ENCODE measurements at places on chromosomes 7 and 10.

DNA sequence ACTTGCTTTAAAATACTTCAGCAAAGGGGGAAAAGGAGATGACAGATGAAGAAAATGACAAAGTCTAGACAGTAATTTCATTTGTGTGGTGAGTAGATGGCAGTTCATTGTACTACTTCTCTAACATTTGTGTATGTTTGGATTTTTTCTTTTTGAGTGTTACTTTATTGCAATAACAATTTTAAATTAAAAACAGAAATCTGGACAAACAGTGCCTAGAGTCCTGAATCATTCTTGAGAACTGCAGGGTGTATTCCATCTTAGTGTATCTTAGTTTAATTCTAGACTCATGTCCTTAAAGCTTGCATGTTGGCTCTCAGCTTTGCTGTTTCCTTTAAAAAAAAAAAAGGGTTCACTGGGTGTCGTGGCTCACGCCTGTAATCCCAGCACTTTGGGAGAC, 31.1 kb downstream of the HOXA1 start:
- no peak for DNase-seq

GRCh38 chr7:45709168-45710042, 135.2 kb downstream of the ADCY1 start:
- no peak for DNase-seq

DNA sequence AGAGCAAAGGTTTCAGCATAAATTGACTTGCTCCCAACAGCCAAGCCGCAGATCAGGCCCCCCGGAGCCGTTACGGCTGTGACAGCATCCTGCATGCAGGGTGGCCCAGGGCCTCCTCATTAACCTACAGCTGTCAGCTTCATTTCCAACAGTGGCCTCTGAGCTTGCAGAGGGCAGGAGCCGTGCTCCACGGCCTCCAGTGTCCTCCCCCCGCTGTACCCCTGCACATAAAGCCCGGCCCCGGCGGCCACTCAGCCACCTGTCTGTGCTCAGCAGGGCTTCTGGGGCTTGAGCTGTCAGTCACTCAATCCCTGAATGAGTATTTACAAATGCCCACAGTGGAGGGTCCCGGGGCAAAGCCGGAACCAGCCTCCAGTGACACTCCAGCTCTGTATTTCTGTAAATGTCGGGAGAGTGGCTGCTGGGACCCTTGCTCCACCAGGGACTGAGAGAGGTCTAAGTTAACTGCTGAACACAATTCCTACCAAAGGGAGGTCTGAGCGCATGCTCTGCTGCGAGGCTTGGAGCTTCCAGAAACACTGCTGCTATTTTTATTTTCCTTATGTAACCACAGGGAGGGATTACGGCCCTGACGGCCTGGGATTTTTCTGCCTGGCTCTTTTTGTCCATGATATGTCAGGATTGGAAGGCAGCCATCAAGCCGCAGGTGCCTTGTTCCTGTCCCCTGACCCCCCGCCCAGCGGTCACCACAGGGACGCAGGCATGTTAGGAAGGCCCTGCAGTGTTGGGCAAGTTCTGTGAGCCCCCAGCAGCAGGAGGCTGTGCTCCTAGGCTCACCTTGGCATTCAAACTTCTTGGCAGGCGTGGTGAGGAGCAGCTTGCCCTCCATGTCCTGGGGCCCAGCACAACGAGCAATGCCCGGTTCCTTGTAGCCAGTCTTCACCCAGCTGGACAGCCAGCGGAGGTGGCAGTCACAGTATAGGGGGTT, 165.0 kb downstream of the SLIT1 start:
- DNase-seq, result no peak

- no peak for DNase-seq
Observed at GRCh38 chr7:131619336-131620305, 63.2 kb upstream of the PODXL start.

GRCh38 chr7:156174428-156174827, 362.2 kb upstream of the SHH start:
- no peak for DNase-seq

DNA sequence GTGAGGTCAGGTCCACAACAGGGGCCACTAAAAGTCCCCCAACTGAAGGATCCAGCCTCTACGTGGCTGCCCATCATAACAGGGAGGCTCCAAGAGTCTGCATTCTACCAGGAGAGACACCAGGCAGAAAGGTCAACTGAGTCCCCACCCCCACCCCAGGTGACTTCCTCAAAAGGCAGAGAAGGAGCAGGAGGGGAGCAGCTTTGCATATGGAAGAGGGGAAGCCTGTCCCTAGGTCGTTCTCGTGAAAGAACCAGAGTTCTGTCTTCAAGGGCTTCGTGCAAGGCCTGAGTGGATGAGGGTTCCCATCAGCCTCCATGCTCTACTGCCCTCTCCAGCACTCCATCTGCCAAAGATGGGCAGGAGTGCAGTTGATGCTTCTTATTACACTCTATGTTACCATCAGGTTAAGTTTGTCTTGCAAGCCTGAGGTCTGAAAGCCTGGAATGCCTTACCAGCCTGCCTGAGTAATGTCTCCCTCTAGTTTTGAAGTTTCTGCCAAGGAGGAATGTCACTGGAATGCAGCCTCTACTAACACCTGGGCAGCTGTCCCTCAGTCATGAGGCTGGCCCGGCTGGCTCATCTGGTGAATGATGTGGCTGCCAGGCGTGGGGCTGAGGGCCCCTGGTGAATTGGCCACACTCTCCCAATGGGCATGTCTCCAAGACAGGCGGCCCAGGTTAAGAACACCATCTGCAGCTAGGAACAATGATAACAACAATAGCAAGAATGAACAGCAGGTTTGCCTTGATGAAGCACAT, 54.3 kb upstream of the SMNDC1 start:
- peak; percentile 13 for DNase-seq

DNA sequence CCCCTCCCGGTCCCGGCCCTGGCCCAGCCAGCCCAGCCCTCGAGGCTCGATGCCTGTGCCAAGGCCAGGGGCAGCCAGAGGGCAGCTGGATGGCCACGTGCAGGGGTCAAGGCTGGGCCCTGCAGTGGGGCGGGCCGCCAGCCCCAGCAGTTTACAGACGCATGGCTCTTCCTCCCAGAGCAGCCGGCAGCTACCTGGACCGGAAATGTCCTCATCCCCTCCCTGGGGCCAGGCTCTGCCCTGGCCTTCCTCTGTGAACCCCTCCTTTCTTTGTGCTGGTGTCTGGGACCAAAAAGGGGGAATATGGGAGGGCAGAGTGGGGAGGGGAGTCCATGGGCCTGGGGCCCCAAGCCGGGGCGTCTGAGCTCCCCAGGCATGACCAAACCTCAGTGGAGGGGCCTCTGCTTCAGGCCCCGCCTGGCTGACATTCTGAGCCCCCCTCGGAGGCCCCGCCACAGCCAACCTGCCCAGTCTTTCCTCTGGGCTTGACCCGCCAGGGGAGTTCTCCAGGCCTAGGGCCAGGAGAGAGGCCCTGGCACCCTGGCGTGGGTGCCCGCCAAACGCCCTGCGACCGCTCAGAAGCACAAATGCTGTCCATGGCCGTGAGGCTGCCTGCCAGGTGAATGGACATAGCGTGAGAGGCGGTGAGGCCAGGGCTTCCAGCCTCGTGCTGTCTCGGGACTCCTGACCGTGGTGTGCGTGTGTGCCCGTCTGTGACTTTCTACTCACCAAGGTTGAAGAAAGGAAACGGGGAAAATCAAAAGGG, 24.7 kb upstream of the AMZ1 start:
- DNase-seq, result no peak

DNA sequence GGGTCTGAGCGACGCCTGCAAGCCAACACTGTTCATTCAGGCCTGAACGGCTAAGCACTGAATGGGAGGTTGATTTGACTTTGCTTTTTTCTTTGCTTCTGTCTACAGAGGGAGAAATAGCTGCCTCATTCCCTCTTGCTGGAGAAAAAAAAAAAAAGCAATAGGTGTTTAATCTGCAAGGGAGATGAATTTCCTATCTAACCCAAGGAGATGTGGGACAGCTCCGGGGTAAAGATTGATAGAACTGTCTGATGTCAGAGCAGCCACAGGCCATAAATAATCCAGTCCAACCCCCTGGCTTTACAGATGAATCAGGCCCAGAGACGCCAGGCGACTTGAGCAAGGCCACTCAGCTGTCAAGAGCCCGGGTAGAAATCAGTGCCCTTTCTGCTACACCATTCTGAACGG, 168.0 kb downstream of the ARHGAP12 start:
- DNase-seq, result no peak
